ENCODE measurements at places on chromosomes 12 and 14.

- DNase-seq, result no peak
These were observed 7.2 kb downstream of the NAB2 start for GRCh38 chr12:57096099-57096572.

- DNase-seq, result no peak
These were observed 151.5 kb downstream of the PLXNC1 start for GRCh38 chr12:94299846-94300245.

GRCh38 chr14:72454388-72455160 lies 439.3 kb downstream of the DPF3 start:
- DNase-seq, result no peak

GRCh38 chr12:10405294-10405693 lies 4.3 kb downstream of the KLRC4 start:
- no peak for DNase-seq

DNA sequence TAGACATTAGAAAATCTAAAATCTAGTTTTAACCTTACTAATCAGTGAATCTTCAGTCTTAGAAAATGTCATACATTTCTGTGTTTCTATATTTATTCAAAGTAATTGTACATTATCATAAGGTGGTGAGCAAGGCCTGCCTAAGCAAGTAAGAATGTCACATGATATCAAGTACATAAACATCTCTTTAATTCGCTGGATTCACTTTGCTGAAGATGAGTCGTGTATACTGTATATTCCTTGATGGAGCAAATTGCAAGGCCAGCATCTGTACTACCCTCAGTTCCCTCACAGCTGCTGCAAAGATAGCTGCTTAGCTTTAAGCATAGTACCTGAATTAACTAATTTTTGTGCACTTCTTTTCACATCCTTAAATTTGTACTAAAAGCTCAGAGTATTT lies 8.5 kb upstream of the AK7 start:
- no peak for DNase-seq

DNA sequence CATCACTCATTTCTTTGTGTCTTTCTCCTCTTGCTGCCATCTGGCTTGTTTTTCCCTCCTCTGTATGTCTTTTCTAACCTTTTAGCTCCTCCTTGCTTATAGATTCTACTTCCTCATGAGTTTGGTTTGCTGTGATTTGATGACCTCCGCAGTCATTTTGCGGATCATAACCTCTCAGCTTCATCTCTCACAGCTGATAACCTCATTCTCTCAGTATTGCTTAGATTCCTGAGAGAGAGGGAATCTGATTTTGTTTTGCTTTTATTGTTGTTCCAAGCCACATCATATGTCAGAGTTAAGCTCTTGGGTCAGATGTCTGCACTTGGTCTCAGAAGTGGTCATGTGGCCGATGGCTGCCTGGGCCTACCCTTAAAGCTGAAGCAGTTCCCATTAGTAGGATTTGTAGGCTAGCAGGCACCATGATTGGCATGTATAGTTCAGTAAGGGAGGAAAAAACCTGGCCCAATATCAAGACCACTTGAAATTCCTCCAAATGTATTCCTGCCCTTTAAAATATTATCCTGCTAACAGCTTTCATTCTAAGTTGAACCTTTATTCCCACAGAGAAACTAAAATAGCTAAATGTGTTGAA lies 13.5 kb downstream of the ZNF664 start:
- DNase-seq, result no peak

DNA sequence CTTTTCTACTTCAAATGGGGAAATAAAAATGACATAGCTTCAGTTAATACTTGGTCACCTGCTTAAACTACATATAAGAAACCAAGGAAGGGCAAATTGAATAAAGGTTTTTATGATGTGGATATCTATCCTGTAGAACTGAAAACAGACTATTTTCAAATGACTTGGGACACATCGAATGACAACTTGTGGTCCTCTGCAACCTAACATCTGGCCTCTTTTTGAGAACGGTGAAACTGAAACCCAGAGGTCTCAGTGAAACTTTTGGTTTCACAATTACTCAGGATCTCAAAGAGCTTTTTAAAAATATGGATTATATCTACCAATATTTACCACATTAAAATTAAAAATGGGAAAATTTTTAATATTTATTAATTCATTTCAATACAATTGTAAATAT lies 65.2 kb downstream of the PPP2R5E start:
- peak; percentile 69 for DNase-seq

Measured in MV-4-11 (cell line).